ENCODE measurements at places on chromosomes 3 and 15. TPM values are rescaled to one million over a fixed set of nuclear protein-coding genes. Genes with fewer than 3 reads are reported as not detected.

GOLGA6A gene
- not detected for total RNA-seq

ARGFX gene
- total RNA-seq, result not detected

TEX55 gene
- not detected for total RNA-seq

GRCh38 chr3:188505151-188505550, 351.2 kb downstream of the LPP start:
- no peaks in the 10 kb centered on the region for H3K4me1 ChIP-seq
- H3K36me3 ChIP-seq, result no peaks in the 10 kb centered on the region
- no peaks in the 10 kb centered on the region for H3K27me3 ChIP-seq
- H3K27ac ChIP-seq, result no peak overlapping the region
- H3K4me3 ChIP-seq, result no peak overlapping the region

GRCh38 chr3:8204853-8205650, 296.6 kb upstream of the LMCD1 start:
- no peak overlapping the region for H3K27ac ChIP-seq
- H3K36me3 ChIP-seq, result no peaks in the 10 kb centered on the region
- no peak for DNase-seq

DNA sequence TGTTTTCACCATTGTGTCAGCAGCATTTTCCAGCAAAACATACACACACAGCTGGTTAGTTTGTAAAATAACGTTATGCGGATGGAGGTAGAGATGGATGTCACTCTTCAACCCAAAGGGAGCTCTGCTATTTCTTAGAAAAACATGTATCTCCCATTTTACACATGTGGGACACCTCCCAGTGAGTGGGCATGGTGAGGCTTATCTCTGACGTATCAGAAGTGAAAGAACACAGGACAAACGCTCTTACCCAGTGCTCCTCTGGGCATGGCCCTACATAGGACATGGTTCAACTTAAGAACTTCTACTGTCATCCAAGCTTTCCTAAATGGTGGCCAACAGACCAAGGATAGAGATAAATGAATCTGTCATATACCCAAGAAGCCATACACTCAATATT, 2.1 kb downstream of the FAM240A start:
- no peak for DNase-seq
- H3K4me1 ChIP-seq, result no peaks in the 10 kb centered on the region
- no peak overlapping the region for H3K4me3 ChIP-seq
- no peaks in the 10 kb centered on the region for H3K36me3 ChIP-seq
- H3K27ac ChIP-seq, result no peak overlapping the region
- no peaks in the 10 kb centered on the region for H3K27me3 ChIP-seq

DNA sequence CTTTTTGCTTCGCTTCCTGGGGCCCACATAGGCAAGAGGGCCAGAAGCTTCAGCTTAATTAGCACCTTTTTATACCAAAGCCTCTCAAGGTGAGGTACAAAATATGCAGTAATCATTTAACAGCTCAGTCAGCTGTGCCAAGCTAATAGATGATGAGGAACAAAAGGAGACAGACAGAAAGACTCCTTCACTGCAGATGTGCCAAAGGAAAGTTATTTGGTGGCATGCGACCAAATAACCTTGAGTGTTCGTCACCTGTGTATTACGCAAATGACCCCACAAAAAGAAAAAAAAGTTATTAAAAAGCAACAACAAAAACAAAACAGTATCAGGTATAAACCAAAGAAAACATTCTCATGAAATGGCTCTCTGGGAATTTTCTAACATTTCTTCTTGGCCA, 325.8 kb upstream of the IGF1R start:
- no peaks in the 10 kb centered on the region for H3K4me1 ChIP-seq
- H3K27ac ChIP-seq, result no peak overlapping the region
- no peak overlapping the region for H3K4me3 ChIP-seq
- no peak for DNase-seq

DNA sequence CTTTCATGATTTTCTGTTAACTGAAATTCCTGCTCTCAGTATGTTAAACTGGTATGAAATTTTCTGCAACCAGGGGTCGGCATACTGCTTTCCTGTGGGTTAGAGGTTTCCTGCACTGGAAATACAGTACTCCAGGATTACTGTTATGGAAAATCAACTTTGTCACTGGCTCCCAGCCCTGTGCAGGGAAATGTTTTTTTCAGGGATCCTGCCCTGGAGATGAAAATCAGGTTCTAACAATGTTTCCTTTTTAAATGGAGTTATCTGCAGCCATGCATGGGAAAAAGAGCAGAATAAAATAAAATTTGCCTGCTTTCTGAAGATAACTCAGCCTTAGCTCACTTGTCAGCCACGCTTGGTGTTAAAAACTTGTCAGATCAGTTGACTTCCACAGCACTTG, 220.4 kb downstream of the IL5RA start:
- no peaks in the 10 kb centered on the region for H3K36me3 ChIP-seq
- H3K4me1 ChIP-seq, result no peaks in the 10 kb centered on the region
- H3K4me3 ChIP-seq, result no peak overlapping the region
- H3K27me3 ChIP-seq, result no peaks in the 10 kb centered on the region
- H3K27ac ChIP-seq, result no peak overlapping the region
- DNase-seq, result no peak

All from Caco-2 (cell line).